Glomerular endothelial cell (primary cell): ENCODE measurements at places on chromosomes 13 and 19.

GRCh38 chr13:20388184-20388583, 137.5 kb downstream of the CRYL1 start:
- no peak for DNase-seq

DNA sequence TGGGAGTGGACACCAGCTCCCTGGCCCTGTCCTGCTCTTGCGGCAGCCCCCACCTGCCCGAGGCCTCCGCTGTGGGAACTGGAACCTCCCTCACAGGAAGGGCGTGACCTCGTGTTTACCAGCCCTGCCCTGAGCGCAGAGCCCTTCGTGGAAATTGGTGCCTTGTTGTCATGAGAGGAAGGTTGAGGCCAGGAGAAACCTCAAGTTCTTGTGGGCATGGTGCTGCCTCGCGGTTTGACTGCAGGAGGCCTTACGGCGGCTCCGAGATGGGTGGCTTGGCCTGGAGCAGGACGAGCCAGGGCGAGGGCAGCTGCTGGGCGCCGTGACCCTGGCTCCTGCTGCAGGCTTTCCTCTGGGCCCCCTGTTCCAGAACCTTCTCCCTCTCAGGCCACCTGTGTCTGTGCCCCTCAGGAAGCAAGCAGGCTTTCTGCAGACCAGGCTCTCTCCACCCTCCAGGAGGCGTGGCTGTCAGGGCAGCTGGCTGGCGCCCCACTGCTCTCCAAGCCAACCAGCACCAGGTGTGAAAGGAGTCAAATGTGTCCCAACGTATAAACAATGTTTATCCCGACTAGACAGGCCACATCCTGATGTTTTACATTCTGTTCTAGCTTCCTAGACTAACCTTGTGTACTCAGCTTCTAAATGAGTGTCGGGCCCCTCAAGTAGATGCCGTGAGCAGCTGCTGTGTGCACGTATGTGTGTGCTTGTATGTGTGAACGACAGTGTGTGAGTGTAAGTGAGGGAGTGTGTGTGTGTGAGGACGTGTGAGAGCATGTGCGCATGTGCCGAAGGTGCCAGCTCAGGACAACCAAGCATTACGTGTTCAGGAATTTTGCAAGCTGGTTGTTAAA, 10.4 kb upstream of the RASA3 start:
- no peak for DNase-seq

GRCh38 chr19:29805031-29805965, 6.5 kb upstream of the CCNE1 start:
- DNase-seq: no peak

DNA sequence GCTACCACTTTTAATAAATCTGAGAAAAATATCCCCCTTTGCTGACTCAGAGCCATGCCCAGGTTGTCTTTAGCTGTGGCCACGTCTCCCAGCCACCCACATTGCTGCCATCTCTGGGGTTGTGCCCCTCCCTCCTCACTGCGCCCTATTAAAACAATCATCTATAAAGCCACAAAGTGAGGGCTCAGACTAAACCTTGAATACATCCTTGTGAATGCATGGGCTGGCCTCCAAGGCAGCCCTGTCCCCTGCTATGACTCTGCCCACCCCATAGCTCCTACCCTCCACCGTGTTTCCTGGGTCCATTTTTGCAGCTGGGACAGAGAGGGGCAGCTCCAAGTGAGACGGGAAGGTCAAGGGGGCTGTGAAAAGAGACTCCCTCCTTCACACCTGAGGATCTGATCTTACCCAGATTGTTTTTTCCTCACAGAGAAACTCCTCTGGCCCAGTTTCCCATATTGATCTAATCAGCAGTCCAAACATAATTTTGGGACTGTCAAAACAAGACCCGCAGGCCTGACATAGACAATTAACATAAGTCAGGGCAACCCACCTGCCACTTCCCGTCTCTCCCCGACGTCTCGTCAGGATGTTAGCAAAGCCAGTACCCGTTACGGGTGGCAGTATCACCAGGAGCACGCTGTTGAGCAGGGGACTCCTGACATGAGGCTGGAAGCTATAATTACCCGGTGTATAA, 199.0 kb downstream of the KATNAL1 start:
- DNase-seq: no peak

DNA sequence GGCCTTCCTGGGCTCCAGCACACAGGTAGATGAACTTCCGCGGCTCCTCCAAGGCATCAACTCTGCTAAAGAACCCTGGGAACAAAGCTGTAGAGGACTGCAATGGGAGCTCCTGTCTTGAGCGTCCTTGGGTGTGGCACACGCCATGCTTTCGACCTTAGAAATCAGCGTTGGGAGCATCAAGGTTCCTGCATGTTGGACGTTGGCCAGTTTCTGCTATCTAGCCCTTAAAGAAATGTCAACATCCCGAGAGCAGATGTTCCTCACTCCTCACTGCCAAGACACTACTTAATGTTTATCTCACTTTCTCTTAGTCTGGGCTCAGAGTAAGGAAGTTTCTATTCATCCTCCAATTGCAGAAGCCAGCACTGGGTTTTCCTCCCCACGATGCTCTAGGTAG, 70.6 kb upstream of the MEDAG start:
- no peak for DNase-seq

DNA sequence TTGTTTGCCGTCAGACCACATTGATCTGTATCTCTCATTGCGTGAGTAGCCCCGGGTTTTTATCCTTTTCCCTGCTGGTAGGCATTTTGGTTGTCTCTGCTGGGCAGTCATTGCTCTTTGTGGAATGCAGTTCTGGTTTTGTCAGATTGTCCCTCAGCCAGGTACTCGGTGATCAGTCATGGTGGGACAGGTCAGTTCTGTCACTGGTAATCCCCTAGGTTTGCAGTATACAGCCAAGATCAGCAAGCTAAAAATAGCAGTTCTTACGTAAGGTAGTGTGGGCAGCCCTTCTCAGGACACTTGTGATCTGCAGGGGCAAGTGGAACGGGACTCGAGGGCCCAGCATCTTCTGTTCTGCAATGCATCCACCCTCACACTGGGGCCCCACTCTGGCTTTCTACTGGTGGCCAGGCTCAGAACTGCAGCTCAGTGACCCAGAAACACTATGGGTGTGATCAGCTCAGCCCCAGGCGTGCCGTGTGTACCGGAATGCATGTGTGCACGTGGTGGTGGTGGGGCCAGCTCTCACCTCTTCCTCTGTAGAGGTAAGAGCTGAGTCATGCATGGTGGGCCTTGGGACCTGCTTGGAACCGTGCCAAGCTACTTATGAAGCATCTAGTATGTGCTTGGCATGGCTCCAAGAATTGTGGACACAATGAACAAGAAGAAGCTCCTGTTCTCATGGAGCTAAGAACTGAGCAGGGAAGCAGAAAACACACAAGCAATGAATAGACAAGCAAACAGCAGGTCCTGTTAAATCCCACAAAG, 6.3 kb downstream of the PLEKHF1 start:
- no peak for DNase-seq

DNA sequence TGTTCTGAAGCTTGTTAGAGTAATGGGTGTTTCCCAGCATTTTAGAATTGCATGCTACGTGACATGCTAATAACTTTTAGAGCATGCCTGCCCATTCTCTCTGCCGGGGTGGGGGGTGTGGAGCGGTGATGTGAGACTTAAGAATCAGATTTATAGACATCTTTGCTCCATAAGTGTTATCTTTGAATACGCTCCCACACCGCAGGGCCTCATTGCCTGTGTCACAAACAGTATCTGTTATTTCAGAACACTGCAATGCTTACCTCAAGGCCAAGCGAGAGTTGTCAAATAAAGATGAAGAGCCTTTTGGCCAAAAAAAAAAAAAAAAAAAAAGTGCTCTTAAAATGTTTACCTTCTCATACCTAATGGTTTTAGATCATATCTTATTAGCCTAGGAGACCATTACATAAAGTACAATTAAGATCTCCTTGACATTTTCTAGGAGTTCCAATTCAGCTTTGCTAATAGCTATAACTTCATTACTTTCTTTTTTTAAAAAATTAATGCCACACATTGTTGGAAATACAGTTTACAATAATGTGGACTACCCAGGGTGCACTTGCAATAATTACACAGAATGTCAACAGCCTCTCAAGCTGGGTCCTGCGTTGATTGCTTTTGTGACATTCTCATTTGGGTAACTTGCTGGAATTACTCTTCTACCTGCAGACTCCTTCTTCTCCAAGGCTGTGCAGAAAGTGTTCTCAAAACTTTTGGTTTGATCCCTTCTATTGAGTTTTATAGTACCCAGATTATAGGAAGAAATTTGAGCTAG, 525.3 kb downstream of the KLF12 start:
- no peak for DNase-seq

DNA sequence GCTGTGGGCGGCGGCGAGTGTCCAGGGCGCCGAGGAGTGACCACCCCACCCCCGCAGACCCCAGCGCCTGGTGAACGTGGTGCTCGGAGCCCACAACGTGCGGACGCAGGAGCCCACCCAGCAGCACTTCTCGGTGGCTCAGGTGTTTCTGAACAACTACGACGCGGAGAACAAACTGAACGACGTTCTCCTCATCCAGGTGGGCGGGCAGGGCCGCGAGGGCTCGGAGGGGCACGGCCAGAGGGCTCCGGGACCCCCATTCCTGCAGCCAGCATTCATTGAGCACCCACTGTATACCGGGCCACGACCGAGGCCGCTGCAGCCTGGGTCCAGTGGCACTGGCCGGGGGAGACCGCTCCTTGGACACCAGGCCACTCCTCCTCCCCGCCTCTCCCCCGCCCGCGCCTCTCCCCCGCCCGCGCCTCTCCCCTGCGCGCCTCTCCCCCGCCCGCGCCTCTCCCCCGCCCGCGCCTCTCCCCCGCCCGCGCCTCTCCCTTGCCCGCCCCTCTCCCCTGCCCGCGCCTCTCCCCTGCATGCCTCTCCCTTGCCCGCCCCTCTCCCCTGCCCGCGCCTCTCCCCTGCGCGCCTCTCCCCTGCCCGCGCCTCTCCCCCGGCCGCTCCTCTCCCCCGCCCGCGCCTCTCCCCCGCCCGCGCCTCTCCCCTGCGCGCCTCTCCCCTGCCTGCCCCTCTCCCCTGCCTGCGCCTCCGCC, 3.2 kb downstream of the PRTN3 start:
- DNase-seq: no peak

GRCh38 chr13:18992791-18993190, 188.8 kb downstream of the TUBA3C start:
- no peak for DNase-seq

DNA sequence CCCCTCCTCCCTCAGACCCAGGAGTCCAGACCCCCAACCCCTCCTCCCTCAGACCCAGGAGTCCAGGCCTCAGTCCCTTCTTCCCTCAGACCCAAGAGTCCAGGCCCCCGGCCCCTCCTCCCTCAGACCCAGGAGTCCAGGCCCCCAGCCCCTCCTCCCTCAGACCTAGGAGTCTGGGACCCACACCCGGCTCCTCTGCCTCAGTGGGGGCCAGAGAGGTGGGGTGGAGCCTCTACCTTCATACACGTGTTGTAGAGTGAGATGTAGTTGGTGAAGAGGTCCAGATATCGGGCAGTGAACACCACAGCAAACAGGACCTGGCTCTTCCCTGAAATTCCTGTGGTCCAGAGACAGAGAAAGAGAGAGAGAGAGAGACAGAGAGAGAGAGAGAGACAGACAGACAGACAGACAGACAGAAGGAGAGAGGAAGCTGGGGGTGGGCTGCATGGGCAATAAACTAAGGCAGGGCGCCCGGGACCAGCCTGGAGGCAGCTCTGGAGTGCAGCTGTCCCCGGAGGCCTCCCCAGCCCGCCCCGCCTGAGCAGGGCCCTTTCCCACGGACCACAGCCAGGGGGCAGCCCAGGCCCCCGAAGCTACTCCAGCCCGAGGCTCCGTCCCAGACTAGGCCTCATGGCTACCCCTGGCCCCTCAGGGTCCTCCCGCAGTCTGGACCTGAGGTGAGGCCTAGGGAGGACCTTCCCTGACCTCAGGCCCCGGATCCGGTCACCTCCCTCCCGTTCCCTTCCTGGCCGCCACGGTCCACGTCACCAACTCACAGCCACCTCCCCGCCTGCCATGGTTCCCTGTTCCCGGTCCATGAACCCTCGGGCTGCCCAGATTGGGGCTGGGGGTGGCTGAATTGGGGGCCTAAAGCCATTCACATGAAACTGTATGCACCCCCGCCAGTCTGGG, 907 bp downstream of the KDELR1 start:
- no peak for DNase-seq

GRCh38 chr19:5127717-5128116, 158.8 kb downstream of the KDM4B start:
- DNase-seq: no peak

GRCh38 chr19:16473875-16474392, 2.2 kb upstream of the EPS15L1 start:
- DNase-seq: no peak

- no peak for DNase-seq
Observed at GRCh38 chr19:46495786-46496099, at the start of gene PNMA8B. PNMA8B (minus strand) TSS chr19:46495867; CDS start chr19:46495465, 402 bp downstream.

DNA sequence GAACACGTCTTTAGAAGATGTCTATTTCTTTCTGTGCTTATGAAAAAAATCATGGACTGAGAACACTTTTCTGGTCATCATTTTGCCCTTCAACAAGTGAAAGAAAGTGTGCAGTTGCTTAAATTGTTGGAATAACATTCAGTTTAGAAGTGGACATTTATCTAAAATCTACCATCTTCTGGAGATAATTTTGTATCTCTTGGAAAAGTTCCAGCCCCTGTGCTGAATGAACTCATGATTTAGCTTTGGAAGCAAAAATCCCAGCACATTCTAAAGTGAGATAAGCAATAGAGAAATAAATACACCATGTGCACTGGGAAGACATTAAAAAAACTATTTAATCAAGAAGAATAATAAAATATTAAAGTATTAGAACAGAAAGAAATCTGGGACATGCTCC, 1420.8 kb upstream of the SLC10A2 start:
- no peak for DNase-seq

GRCh38 chr13:96982672-96983071, 11.6 kb downstream of the OXGR1 start:
- peak; percentile 80 for DNase-seq

GRCh38 chr19:14699641-14700040, 9.8 kb downstream of the ZNF333 start:
- no peak for DNase-seq

DNA sequence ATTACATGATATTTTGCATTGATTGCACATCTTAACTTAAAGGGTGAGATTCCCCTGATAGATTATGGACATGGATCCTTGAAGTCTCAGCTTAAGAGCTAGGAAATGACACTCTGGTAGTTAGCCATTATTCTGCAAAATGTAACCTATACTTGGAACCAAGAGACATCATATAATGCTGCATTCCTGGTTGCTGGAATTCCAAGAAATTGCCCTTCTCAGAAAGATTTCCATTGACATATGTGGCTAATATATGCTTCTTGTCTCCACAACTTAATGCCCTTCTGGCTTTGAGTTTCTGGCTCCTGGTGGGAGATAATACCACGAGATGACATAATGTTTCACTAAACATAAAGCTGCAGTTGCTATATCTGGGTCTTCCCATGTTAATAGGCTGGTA, 204.4 kb upstream of the TRPC4 start:
- DNase-seq: no peak

DNA sequence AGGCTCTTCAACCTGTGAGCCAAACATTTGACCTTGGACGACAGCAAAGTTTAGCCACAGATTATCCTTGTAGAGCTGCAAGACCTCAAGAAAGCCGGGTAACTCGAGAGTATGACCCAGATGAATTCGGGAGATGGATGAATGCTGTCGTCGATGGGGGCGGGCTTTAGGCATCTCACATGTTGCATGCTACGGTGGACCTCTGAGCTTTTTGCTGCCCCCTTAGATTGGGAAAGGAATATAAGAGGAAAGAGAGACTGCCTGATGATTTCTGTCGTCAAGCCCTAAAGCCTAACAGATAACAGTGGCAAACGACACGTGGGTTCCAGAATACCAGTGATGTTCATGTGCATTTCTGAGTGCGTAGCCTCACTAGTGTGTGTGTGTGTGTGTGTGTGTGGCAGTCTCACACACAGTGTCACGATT, 730 bp upstream of the ABCC4 start:
- DNase-seq: no peak
